Thoracic aorta (tissue), 2 donors: ENCODE measurements at places on chromosomes 2 and 18. TPM values are rescaled to one million over a fixed set of nuclear protein-coding genes. Genes with fewer than 3 reads are reported as not detected.

DNA sequence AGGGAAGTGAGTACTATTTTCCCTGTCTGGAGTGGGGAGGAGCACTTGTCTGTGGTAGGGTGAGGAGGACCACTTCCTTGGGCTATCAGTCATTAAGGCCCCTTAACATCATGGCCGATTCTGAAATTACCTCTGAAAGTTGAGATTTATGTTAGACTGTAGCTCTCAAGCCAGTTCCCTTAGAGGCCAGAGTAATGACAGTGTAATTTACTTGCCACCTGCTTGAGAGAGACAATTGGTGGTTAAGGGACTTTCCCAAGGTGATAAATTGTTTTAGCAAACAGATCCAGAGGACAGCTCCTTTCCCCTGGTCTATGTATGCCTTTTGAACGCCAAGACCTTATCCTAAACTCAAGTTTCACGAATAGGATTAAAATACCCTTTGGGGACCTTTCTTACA is 56.1 kb downstream of the NEDD4L start:
- H3K4me3 ChIP-seq: no peak overlapping the region
- no peaks in the 10 kb centered on the region for H3K27me3 ChIP-seq
- no peak overlapping the region for H3K27ac ChIP-seq
- H3K4me1 ChIP-seq: peaks cover 11% of the 10 kb centered on the region
- H3K36me3 ChIP-seq: no peaks in the 10 kb centered on the region

DNA sequence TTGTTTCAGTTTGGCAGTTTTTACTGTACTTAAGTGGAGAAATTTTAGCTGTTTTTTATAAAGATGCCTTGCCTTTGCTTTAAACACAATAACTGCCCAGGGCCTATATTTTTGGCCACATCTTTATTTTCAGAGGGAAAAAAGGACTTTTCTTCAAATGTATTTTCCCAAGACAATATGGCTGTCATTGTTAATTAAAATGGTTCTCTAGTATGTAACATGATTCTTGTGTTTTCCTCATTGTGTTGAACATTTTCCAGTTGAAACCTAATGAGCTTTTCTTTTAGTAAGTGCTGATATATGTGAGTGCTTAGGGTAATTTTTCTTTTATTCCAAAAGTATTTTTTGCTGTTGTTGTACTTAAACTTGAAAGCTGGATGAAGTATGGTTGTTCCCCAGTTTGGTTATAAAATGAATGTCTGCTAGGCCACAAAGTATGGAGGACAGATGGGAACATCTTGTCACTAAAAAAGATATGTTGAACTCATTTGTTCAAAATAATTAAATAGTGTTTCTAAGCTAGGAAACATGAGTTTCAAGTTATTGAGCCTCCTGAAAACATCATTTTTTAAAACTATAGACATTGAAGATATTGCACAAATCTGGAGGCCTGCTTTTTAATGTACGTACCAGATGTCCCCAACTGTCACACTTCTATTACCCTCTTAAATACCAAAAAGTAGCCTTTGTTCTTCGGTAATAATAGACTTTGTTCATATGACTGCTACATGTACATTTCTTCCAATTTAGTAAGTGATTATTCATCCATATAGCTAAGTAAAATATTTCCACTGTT is 147.5 kb upstream of the DAPL1 start:
- H3K27me3 ChIP-seq: no peaks in the 10 kb centered on the region
- no peak for DNase-seq
- no peaks in the 10 kb centered on the region for H3K36me3 ChIP-seq
- no peaks in the 10 kb centered on the region for H3K4me1 ChIP-seq

- no peak overlapping the region for H3K27ac ChIP-seq
- no peak for DNase-seq
- H3K27me3 ChIP-seq: no peaks in the 10 kb centered on the region
- no peaks in the 10 kb centered on the region for H3K36me3 ChIP-seq
- peaks cover 18% of the 10 kb centered on the region for H3K4me1 ChIP-seq
Measured at GRCh38 chr18:23277399-23277798, 142.1 kb downstream of the CABLES1 start.

GRCh38 chr2:120225549-120226065 is 2.4 kb upstream of the TMEM185B start:
- no peak for DNase-seq
- H3K27me3 ChIP-seq: no peaks in the 10 kb centered on the region
- H3K27ac ChIP-seq: no peak overlapping the region
- no peak overlapping the region for H3K4me3 ChIP-seq

DNA sequence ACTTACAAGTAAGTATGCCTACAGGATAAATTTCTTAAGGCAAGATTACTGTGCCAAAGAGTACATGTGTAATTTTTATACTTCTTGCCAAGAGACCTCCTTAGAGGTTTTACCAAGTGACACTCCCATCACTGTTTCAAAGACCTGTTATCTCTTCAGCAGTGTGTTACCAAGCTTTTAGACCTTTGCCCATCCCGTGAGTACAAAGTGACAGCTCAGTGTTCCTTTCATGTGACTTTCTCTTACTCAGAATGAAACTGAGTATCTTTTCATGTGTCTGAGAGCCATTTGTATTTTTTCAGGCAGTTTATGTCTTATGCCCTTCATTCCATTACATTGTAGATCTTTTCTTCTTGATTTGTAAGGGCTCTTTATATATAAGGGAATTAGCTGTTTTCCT is 287.5 kb upstream of the SALL3 start:
- no peaks in the 10 kb centered on the region for H3K4me1 ChIP-seq
- H3K4me3 ChIP-seq: no peak overlapping the region
- H3K27ac ChIP-seq: no peak overlapping the region
- no peak for DNase-seq
- H3K36me3 ChIP-seq: no peaks in the 10 kb centered on the region
- H3K27me3 ChIP-seq: no peaks in the 10 kb centered on the region

- no peak for DNase-seq
- no peak overlapping the region for H3K4me3 ChIP-seq
- H3K4me1 ChIP-seq: peaks cover 10% of the 10 kb centered on the region
- H3K27me3 ChIP-seq: no peaks in the 10 kb centered on the region
- no peaks in the 10 kb centered on the region for H3K36me3 ChIP-seq
Measured at GRCh38 chr18:37304012-37304680, 261.5 kb downstream of the CELF4 start.

DNA sequence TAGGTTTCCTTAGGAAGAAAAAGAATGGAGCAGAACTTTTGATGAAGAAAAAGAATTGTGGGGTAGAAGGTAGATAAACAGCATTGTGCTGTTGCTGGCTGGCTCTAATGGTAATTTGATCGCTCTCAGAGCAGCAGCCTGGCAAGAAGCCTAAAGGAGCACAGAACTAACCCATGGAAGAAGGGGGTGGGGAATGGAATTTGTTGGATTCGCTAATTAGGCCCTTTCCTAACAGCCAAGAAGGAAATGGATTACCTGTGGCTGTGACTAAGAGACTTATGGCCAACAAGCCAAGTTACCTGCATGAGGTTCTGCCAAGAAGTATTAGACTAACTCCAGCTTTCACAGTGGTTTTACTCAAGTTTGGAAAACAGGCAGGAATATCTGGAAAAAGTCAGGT is 210.6 kb downstream of the IKZF2 start:
- no peak overlapping the region for H3K4me3 ChIP-seq
- DNase-seq: no peak
- H3K27me3 ChIP-seq: no peaks in the 10 kb centered on the region
- no peaks in the 10 kb centered on the region for H3K36me3 ChIP-seq
- peaks cover 19% of the 10 kb centered on the region for H3K4me1 ChIP-seq

DNA sequence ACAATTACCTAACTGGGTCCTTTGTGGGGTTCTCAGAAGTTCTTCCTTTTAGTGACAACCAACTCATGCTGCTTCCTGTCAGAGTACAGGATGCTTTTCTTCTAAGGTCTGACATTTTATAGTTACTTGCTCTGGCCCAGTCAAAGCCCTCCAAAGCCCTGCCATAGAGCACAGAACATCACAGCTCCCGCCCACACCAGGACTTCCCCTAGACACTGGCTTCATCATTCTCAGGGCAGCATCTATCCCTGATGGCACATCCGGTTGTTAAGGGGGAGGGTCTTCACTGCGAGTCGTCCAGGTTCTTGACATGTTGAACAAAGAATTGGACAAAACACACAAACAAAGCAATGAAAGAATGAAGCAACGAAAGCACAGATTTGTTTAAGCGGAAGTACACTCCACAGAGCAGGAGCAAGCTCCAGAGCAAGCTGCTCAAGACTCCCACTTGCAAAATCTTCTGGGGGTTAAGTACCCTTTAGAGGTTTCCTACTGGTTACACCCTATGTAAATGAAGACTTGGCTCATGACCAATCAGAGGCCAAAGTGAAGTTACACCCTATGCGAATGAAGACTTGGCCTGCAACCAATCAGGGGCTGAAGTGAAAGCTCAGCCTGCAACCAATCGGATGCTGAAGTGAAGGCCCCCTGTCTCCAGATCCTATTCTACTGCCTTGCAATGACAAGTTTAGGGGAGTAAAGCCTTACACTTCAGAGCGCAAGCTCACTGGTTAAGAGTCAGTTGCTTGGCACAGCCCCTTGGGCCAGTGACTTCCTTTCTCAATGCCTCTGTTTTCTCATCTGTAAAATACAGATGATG is 79.0 kb downstream of the HDAC4 start:
- peaks cover 6% of the 10 kb centered on the region for H3K4me1 ChIP-seq
- no peaks in the 10 kb centered on the region for H3K27me3 ChIP-seq
- no peaks in the 10 kb centered on the region for H3K36me3 ChIP-seq
- no peak for DNase-seq
- H3K27ac ChIP-seq: no peak overlapping the region

DNA sequence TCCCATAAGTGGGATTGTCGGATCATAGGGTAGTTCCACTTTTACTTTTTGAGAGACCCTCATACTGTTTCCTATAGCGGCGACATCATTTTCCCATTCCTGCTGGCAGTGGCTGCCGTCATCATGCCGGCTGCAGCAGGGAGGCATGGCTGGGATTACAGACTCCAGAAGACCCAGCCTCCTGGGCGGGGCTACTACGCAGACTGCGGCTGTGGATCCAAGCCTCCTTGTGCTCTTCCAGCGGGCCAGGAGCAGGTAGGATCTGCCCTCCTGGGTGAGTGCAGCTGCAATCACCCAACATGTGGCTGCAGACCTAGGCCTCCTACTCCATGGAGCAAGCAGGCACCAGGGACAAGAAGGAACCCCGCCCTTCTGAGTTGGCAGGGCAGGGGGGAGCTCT is 359.2 kb downstream of the GALR1 start:
- no peak overlapping the region for H3K27ac ChIP-seq
- no peak for DNase-seq
- no peaks in the 10 kb centered on the region for H3K4me1 ChIP-seq
- no peaks in the 10 kb centered on the region for H3K36me3 ChIP-seq
- H3K27me3 ChIP-seq: no peaks in the 10 kb centered on the region

- DNase-seq: no peak
- no peak overlapping the region for H3K4me3 ChIP-seq
- H3K27me3 ChIP-seq: no peaks in the 10 kb centered on the region
- no peak overlapping the region for H3K27ac ChIP-seq
- H3K36me3 ChIP-seq: no peaks in the 10 kb centered on the region
Measured at GRCh38 chr18:36706134-36706881, 122.5 kb downstream of the TPGS2 start.

- H3K4me3 ChIP-seq: peak overlapping the region; percentile 71
- peaks cover 24% of the 10 kb centered on the region for H3K4me1 ChIP-seq
- H3K27me3 ChIP-seq: peaks cover 13% of the 10 kb centered on the region
- no peak overlapping the region for H3K27ac ChIP-seq
- DNase-seq: no peak
Measured at GRCh38 chr2:44943031-44943692, 1.7 kb downstream of the SIX3 start.

GRCh38 chr2:53422979-53423378 is 344.6 kb upstream of the CHAC2 start:
- no peaks in the 10 kb centered on the region for H3K27me3 ChIP-seq
- no peak for DNase-seq
- no peaks in the 10 kb centered on the region for H3K4me1 ChIP-seq
- H3K4me3 ChIP-seq: no peak overlapping the region
- H3K36me3 ChIP-seq: no peaks in the 10 kb centered on the region

GRCh38 chr2:186771395-186771794 is 77.5 kb downstream of the FAM171B start:
- no peaks in the 10 kb centered on the region for H3K4me1 ChIP-seq
- H3K4me3 ChIP-seq: no peak overlapping the region
- DNase-seq: no peak
- no peak overlapping the region for H3K27ac ChIP-seq
- H3K27me3 ChIP-seq: no peaks in the 10 kb centered on the region

DNA sequence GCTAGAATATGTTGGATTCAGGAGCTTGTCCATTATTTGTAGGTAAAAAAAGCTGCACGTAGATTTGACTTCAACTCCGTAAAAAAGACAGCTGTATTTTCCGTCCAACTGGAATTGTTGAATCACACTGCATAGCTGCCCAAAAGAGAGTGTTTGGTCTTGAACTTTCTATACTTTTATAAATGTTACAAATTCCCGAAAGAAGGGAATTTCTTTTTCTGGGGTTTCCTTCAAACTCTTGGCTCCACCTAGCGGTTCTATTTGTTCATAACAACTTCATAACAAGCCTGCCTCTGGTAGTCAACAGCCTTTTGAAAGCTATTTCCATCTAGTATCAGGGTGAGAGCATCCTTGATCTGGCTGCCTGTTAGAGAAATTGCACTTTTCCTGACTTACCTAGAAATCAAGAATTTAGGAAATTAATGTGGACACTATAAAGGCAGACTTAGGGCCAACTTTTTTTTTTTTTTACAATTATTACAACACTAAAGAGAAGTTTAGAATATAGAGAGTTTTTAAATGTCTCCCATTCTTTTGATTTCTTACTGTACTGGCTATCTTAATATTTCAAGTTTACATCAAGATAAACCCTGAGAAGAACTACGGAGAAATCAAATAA is 48.1 kb downstream of the TMEM185B start:
- H3K4me3 ChIP-seq: peak overlapping the region; percentile 44
- no peaks in the 10 kb centered on the region for H3K4me1 ChIP-seq
- no peaks in the 10 kb centered on the region for H3K36me3 ChIP-seq
- H3K27ac ChIP-seq: peak overlapping the region; percentile 18
- no peaks in the 10 kb centered on the region for H3K27me3 ChIP-seq
- DNase-seq: no peak

GRCh38 chr18:3088449-3088848 is 75.5 kb upstream of the LPIN2 start:
- no peak overlapping the region for H3K4me3 ChIP-seq
- H3K27me3 ChIP-seq: no peaks in the 10 kb centered on the region
- DNase-seq: no peak
- H3K4me1 ChIP-seq: peaks cover 8% of the 10 kb centered on the region
- peaks cover 8% of the 10 kb centered on the region for H3K36me3 ChIP-seq

Gene ASB18
- not detected for total RNA-seq

Gene CD8A
- total RNA-seq: 4.4 TPM

Gene ALPG
- total RNA-seq: not detected

Gene MC5R
- not detected for total RNA-seq

Gene FAP
- 21.3 TPM for total RNA-seq

Gene LHCGR
- total RNA-seq: not detected

Gene DNAH7
- total RNA-seq: 2.0 TPM

Gene TMEM37
- 4.9 TPM for total RNA-seq

Gene UPP2
- not detected for total RNA-seq

Gene RAB27B
- total RNA-seq: 0.42 TPM

Gene MTCL1
- total RNA-seq: 23.3 TPM

Gene UGT1A10
- 0.41 TPM for total RNA-seq
